Activated CD4-positive, alpha-beta T cell treated with anti-CD3 and anti-CD28 coated beads, Interleukin-10, Interleukin-2, amounts not matched to agents 100 ng/mL and 50 ng/mL, durations not matched to agents 16 hours and 8 hours (primary cell): ENCODE measurements at places on chromosomes 6 and 20.

DNA sequence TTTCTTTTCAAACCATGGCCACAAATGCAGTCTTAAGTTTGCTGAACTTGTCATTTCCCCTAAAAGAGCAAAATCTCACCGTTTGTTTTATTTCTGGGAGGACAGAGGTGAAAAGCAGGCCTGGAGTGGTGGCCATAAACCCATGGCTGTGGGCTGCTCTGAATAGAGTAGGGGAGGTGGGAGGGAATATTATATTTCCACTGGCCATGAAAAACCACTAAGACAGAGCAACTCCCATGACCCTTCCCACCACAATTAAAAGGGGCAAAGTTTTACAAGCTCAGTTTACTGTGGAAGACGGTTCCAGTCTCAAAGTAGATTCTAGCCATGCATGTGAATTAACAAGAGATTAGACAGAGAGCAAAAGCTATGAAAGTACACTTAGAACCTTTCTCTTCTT, 59.0 kb downstream of the IYD start:
- DNase-seq = no peak

DNA sequence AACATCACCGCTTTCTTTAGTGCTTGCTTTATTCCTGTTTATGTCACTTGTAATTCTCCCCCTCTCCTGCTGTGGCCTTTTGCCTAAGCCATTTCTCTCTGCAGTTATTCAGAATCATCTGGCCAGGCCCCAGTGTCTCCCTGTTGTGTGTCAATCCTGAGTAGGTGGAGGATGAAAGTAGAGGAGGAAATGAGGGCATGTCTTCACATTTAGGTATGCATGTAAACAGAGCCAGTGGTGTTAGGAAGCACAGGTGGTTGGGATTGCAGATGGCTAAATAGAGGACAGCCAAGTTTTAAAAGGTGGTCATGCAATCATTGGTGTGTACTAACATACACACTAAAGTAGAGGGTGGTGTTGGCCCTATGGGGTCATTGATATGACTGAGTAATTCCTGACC, 5.2 kb downstream of the PRSS35 start:
- DNase-seq = no peak

DNA sequence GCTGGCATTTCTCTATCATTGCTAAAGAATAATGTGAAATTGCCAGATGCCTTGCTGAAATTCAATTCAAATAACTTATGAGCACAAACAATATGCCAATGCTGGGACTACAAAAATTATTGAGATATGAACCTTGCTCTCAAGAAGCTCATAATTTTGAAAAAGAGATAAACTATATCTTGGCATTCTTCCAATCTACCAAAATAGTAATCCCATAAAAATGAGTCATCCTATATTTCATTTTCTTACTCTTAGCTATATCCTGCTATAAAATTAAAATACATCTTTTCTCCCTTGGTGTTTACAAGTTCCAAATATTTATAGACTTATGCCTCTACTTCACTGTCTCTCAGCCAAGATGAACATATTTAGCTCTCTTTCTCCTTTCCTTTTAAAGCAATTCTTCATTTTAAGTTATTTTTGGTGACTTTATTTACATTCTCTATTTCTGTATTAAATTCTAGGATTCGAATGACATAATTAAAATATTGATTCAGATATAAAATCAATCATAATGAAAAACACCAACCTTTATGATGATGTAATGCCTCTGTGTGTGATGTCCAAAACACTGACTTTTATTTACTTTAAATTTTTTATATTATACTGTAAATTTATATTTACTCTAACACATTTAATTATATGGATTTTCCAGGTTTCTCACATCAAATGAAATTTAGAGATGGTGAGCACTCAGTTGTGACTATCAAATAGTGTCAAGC, 152.6 kb downstream of the CDK19 start:
- DNase-seq = no peak

DNA sequence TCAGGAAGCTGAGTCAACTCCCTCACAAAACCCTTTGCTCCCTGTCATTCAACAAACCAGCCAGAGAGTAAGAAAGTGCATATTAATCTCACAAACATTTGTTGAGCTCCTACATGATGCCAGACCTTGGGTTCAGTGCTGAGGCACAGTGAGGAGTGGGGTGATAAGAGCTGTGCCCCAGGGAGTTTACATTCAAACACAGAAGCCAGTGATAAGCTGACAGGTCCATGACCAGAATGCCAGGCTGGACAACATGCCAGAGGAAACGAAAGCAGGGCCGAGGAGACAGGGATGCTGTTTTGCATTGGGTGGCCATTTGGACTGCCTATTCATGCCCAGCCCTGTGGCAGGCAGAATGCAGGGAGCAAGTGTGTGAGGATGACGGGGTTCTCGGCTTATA, 76.7 kb downstream of the LRFN2 start:
- no peak for DNase-seq

DNA sequence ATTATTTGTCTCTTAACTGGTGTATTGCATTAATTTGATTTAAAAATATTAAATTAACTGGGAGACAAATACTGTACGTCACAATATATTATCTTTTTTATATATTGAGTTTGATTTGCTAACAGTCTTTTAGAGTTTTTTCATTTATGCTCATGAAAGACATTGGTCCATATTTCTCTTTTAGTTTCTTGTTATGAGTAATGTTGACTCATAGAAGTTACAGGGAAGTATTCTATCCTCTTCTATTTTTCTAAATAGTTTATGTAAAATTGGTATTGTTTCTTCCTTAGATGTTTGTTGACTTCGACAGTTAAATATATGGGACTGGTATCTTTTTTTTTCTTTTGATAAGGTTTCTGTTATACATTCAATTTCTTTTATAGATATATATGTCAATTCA, 1115.6 kb upstream of the CITED2 start:
- no peak for DNase-seq

- no peak for DNase-seq
Measured at GRCh38 chr6:142707255-142707654, 237.7 kb downstream of the HIVEP2 start.

DNA sequence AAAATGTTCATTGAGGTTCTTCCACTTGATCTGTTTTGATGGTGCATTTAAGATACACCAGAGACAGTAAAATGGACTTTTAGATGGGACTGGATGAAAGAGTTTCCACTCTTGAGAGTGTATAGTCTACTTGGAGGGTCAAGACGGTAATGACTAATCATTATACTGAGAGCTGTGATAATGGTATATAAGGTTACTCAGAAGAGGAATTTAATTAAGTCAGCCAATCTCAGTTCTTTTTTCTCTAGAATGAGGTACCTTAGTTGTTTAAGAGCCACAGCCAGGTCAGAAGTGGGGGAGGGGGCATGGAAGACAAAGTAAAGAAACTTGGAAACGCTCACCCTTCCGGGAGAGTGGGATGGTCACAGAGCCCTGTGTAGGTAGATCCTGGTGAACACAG, 123.9 kb downstream of the MAP3K4 start:
- peak; percentile 18 for DNase-seq

GRCh38 chr6:134240665-134241431, 77.1 kb downstream of the SGK1 start:
- peak; percentile 88 for DNase-seq

GRCh38 chr6:38638941-38639497, 710 bp downstream of the BTBD9 start:
- peak; percentile 52 for DNase-seq

DNA sequence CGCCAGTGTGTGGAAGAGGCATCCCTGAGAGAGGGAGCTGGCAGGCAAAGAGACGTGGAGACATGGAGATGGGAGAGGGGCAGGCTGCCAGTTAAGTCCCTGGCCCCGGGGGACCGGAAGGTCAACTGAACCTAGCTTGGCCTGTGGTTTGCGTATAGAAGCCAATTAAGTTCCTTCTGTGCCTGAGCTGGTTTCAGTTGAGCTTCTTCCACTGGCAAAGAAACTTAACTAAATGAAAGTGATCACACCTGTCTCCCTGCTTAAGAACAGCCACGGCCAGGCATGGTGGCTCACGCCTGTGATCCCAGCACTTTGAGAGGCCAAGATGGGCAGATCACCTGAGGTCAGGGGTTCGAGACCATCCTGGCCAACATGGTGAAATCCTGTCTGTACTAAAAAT, 26.7 kb upstream of the NNAT start:
- DNase-seq = no peak

GRCh38 chr6:136252441-136252840, 2.3 kb upstream of the MTFR2 start:
- DNase-seq = peak; percentile 33

GRCh38 chr6:33567836-33568235, 12.2 kb downstream of the BAK1 start:
- no peak for DNase-seq

DNA sequence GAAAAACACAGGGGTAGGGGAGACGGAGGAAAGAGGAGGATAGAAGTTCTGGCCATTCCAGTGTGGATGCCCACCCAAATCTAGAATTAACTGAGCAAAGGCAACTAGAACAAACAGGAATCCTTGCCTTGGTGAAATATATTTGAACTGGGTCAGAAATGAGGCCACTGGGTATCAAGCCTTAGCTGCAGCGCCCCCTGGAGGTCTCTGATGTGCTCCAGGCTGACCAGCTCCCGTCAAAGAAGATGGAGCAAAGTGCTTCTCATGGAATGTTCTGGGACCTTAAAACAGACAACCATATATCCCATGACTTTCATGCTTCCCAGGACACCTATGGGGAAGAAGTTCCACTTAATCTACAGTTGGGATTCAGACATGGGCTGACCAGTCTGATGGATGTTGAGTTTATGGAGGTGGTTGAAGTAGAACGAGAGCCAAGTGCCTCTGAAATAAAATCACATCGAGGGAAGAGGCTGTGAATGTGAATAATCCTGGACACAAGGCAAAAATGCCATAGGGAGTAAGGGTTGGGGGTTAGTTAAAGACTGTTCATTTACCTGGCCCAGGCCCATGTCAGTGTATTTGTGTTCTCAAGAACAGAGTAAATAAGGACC, 50.4 kb downstream of the HLA-DPB1 start:
- peak; percentile 55 for DNase-seq

GRCh38 chr20:58973179-58973578, 7.9 kb upstream of the NELFCD start:
- no peak for DNase-seq

DNA sequence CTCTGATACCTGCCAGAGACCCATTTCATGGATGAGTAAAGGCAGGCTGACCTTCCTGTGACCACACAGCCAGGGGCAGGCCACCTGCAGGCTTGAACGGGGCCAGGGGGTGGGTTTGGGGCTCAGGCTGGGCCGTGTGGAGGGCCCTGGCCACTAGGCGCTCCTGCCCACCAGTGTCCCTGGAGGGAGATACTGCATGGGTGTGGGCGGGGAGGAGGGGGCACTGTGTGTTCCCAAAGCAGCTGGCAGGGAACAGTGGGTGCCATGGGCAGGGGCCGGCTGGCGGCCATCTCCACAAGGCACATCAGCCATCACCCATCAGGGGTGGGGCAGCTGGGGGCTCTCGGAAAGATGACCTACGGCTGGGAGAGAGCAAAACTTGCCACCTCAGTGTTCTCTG, 15.4 kb downstream of the SRC start:
- no peak for DNase-seq

- DNase-seq = no peak
Measured at GRCh38 chr6:154356690-154357089, at the start of gene IPCEF1. Gene IPCEF1, minus strand, starts transcription at chr6:154356803. Its CDS starts 90,856 bp downstream, at chr6:154265947.

DNA sequence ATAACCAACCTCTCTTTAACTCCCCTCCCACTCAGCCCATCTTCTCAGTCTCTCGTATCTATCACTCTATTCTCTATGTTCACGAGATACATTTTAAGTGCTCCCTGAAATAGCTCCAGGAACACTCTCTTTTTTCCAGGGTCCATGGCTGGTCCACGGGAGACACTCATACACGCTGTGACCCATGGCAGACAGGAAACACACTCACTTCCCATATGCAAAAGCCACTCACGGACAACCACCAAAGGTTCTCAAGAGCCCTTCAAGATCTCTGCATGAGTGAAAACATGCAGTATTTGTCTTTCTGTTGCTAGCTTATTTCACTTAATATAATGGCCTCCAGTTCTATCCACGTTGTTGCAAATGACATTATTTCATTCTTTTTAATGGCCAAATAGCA, 71.4 kb upstream of the PCSK2 start:
- DNase-seq = no peak

DNA sequence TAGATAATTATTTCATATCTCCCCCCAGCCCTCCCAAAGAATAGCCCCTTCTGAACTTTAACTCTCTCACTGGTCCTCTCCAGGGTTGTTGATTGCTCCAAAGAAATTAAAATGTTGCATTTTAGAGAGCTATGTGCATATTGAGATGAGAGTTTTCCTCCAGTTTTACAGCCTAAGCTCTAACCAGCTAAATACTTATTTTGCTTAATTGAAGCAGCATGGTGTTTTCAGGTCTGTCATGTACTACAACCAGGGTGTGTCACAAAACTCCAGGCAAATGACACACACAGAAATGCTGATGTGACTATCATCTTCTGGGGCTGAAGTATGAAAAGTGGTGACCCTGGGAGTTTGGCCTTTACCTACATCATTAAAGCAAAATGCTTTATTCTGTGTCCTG, 196.8 kb upstream of the STXBP5 start:
- no peak for DNase-seq

DNA sequence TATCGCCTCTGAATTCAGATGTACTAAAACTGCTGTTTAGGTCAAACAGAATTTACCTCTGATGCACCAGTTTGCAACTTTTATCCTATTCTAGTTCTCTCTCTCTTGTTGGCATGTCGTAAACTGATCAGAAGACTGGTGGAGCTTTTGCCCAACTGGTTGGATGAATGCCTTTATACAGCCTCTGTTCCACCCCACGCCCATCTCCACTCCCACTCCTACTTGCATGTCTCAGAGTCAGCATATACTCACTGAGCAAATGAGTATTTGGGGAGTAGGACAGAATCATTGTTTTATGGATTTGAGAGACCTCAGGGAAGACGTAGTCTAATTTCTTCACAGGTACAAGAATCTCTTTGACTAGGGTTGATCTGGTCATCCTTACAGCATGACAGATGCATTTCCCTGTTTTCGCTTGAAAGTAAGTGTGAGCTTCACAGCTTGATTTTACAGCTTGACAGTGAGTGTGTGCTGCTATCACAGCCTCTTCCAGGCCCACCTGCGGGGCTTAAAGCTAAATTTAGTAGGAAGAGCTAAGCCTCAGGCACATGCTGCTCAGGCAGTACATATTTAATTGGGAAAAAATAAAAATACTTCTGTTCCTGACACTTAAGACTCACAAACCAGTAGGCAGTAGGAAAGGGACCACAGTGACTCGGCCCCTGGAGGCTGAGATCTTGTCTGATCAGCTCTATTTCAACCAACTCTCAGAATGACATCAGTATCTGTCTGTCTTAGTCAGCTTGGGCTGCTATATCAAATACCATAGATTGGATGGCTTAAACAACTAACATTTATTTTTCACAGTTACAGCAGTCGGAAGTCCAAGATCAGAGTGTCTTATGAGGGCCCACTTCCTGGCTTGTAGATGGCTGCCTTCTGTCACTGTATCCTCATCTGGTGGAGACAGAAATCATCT, 30.4 kb downstream of the TRMT6 start:
- DNase-seq = peak; percentile 65

GRCh38 chr6:54614499-54615195, 231.9 kb upstream of the FAM83B start:
- no peak for DNase-seq
